ENCODE measurements at places on chromosomes 3 and 15.

DNA sequence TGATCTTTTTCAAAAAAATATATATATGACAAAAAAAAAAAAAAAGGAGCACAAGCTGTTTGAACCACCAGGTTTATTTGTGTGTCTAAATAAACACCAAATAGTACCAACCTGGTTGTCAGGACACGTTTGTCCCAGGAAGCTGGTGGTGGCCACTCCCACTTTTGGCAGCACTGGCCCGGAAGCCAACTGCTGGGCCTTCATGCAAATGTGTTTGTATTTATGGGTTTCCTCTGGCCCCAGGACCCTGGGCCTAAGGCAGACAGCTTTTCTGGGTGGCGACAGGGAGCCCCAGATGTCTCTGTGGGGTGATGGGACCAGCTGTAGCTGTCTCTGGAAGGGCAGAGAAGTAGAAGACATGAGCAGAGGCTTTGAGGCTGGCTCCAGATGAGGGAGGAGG is 31.6 kb downstream of the PRKCD start:
- DNase-seq = no peak

- no peak for DNase-seq
Measured at GRCh38 chr15:39066677-39067076, 502.1 kb upstream of the RASGRP1 start.

GRCh38 chr15:58517252-58517681 is 85.5 kb downstream of the LIPC start:
- no peak for DNase-seq

- no peak for DNase-seq
Measured at GRCh38 chr3:190026154-190026553, 94.5 kb downstream of the P3H2 start.

GRCh38 chr3:78879295-78879860 is 888.4 kb downstream of the ROBO1 start:
- no peak for DNase-seq

DNA sequence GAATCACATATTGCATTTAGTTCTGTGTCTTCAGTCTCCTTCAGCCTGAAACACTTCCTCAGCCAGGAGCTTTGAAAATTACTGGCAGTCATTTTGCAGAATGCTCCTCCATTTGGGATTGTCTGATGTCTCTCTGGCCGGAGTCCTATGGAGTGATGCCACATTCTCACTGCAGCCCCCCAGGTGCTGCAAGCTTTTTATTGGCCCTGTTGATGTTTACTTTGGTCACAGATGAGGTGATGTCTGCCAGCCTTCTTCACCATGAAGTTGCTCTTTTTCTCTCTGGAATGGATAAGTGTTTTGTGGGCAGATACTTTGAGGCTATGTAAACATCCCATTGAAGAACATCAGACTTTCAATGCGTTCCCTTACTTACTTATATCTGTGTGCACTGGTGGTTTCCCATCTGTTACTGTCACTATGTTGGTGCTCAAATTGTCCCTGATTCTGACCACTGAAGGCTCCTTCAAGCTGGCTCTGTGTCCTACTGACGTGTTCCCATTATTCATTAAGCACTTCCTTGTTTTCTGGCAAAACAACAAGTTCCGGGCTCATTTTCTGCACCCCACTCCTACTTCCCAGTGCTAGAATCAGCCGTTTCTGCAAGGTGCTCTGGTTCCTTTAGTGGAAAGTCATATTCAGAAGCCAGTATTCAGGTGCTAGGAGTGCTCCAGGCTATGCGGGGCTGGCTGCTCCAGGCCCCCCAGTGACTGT is 1.4 kb upstream of the CLEC3B start:
- no peak for DNase-seq

All from HT-29 (cell line).